ENCODE measurements at places on chromosomes 2 and 18.
A peak's percentile ranks its signal among the peaks of the same experiment; 100 is the strongest.

DNA sequence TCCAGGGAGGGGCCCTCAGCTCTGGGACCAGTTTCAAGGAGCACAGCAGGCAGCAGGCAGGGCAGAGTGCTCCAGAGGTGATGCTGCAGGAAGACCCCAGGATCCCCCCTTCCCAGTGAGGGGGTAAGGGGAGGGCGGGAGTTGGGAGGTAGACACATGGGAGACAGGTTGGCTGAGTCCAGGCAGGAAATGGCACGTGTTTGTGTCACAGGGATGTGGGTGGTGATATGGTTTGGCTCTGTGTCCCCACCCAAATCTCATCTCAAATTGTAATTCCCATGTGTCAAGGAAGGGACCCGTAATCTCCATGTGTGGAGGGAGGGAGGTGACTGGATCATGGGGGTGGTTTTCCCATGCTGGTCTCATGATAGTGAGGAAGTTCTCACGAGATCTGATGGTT lies 25.2 kb upstream of the OTOS start:
- DNase-seq = no peak

DNA sequence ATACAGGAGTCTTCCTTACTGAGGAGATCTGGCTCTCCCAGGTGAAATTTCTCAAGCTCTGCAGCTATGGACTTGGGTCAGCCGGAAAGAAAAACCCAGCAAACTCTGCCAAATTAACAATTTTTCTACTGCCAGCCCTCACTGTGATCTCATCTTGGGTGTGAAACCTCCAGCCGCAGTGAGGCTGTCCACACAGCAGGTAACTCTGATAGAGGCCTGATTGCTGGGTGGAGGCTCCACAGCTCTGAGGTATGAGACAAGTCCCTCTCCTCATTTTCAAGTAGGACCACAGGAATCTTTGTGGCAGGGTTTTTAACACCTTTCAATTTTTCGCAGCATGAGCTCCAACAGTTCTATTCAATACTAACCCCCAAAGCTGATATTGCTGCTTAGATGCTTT lies 430.6 kb upstream of the RAB6C start:
- DNase-seq = no peak

DNA sequence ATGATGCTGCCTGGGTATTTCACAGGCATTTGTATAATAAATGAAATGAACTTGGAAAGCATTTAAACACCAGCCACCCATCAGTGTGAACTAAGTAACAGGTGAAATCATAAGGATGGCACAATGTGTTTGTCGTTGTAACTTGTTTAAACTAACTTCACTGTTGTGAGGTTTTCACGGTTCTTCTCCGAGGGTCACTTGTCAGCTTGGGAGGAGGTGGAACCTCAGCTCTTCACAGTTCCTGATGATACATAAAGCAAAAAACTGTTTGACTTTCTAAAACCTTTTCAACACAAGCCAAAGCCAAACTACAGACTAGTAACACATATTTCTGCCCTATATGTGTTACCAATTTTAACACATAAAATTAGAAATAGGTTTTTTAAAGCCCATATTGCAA lies 13.1 kb downstream of the TMEM18 start:
- no peak for DNase-seq

- DNase-seq = no peak
These were observed 149.3 kb downstream of the COL6A3 start for GRCh38 chr2:237264480-237265219.

DNA sequence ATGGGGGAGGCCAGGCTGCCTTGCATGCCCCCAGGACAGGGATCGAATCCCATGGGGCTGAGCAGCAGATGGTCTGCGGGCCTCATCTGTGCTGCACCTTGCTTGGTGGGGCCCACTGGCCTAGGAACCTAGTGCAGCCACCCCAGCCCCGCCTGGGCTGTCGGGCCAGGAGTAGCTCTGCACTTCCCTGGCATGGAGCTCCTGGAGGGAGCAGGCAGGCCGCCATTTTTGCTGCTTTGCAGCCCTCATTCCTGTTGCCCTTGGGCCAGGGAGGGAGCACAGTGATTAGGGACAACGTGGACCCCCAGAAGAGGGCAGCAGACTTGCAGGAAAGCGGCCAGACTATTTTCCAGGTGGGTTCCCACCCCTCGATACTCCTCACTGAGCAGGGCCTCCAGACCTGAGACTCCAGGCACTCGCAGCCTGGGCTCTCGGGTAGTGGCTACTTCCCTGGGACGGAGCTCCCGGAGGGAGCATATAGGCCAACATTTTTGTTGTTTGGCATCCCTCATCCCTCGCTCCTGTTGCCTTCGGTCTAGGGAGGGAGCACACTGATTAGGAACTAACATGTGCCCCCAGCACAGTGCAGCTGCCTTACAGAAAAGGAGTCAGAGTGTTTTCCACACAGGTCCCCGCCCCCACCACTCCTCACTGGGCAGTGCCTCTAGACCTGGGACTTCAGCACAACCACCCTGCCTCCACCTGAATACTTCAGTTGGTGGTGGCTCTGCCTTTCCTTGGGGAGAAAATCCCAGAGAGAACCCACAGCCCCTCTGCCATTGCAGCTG lies 99.5 kb downstream of the MAIP1 start:
- DNase-seq = peak; percentile 83

DNA sequence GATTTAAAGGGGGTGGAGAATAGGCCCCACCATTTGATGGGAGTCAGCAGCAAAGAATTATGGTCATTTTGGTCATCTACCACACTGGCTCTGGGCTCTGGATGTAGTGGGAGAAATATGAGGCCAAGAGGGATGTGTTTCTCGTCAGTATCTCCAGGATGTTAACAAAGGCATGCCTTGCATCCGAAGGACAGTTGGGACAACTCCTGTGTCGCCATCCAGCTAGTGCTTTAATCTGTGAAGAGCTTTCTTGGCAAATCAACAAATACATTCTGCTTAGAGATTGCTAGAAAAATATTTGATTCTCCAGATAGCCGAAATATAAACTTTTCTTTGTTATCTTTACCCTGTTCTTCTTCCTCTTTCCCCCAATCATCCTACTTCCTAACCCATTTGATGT lies 287.1 kb upstream of the TNP1 start:
- DNase-seq = no peak
